ENCODE measurements at places on chromosomes 16 and 17.
A peak's percentile ranks its signal among the peaks of the same experiment; 100 is the strongest.

DNA sequence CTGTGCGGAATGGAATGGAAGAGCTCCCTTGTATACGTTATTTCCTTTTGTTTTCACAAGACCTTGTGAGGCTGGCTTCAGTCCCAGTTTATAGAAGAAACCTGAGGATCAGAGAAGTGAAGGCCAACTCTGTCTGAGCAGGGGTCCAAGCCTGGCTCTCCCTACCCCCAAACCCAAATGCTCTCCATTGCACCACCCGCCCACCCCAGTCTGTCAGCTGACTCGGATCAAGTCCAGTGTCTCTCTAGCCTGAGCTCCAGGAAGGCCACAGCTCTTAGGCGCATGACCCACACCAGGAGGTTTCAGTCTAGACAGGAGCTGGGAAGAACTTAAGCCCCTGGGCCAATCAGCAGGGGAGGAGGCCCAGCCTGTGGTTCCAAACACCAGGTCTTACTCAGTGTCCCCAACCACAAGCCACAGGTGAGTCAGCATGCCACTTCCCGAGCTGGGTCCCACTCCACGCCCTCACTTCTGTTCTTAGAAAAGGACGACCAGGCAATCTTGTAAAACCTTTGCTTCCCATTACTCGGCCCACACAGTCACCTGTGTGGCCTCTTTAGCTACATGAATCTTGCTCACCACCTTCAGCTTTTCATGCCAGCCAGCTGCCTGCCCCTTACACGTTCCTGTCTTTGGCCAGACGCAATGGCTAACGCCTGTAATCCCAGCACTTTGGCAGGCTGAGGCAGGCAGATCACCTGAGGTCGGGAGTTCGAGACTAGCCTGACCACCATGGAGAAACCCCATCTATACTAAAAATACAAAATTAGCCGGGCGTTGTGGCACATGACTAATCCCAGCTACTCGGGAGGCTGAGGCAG, 27.8 kb downstream of the TK2 start:
- no peak for DNase-seq

- no peak for DNase-seq
These were observed 913 bp upstream of the PRR14 start for GRCh38 chr16:30649725-30650368.

GRCh38 chr16:84726669-84727467, 27.1 kb downstream of the USP10 start:
- DNase-seq = no peak

DNA sequence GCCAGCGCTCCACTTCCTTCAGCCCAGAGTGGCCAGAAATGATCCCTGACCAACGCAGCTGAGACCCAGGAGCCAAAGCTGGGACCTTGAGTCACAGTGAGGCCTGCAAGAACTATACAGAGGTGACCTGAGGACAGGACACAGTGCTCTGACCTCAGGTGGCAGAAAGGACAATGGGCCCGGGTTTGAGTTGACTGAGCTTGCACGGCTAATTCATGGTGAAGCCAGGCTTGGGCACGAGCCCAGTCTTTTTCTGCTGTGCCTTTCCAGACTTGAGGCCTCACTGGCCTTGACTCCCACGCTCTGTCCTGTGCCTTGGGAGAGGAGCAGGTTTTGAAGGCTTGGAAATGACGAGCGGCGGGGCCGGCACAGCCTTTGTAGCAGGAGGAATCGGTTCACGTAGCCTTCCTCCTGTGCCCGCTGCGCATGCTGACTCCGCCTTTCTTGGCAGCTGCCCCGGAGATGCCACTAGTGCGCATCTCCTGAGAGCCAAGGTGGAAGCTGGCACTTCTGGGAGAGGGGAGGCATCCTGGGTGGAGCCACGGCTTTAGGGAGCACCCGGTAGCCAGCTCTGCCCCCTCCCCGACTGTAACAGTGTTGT, 34.9 kb downstream of the NDEL1 start:
- no peak for DNase-seq

- no peak for DNase-seq
These were observed 28.9 kb downstream of the IKZF3 start for GRCh38 chr17:39835038-39835786.

GRCh38 chr16:2013527-2013926, 3.9 kb upstream of the ZNF598 start:
- DNase-seq = no peak

GRCh38 chr16:88558457-88559442, 11.5 kb upstream of the ZC3H18 start:
- DNase-seq = peak; percentile 85

DNA sequence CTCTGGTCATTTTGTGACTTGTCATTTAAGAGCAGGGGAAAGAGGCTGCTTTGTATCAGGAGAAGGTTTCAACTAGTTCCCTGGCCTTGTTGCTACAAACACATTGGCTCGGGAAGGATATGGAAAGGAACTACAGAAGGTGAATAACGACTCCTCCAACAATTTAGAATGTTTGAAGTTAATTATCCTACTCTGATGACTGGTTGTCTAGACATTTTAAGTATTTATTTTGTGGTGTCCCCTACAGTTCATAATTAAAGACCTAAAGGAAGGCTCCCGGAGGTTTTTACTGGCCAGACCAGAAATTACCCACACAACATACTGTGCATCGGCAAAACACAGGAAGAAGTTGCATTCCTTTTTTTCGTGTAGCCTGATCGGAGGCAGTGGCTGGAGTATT, 515.8 kb upstream of the SALL1 start:
- no peak for DNase-seq

DNA sequence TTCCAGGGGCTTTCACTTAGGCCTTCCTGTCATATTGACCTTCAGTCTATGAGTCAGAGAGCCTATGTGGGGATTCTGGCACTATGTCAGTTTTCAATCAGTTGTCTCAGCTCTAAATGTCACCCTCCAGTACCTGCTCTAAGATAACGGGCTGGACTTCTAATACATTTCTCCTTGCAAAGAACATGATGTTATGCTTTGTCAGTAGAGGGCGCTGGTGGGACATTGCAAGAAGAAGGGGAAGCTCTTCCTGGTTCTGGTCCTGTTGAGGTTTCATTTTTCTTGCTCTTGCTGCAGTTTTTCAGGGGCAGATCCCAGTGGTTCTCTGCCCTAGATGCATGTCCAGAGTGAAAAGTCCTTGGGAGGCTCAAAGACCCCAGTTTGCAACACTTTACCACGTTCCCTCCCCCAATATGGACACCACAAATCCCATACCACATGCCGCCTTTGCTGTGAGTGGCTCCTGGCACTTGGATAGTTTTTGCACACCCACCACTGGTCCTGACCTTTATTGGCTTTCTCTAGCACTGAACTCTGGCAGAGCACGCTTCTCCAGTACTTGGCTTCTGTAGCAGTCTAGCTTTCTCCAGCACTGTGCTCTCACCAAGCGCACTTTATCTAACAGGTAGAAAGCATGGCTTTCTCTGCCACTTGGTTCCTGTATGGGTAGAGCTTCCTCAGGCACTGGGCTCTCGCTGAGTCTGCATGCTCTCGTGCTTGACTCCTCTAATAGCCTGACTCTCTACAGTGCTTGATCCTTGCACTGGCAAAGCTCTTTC, 49.0 kb downstream of the BCL7C start:
- DNase-seq = peak; percentile 85
